ENCODE measurements at places on chromosomes 16 and 17.

DNA sequence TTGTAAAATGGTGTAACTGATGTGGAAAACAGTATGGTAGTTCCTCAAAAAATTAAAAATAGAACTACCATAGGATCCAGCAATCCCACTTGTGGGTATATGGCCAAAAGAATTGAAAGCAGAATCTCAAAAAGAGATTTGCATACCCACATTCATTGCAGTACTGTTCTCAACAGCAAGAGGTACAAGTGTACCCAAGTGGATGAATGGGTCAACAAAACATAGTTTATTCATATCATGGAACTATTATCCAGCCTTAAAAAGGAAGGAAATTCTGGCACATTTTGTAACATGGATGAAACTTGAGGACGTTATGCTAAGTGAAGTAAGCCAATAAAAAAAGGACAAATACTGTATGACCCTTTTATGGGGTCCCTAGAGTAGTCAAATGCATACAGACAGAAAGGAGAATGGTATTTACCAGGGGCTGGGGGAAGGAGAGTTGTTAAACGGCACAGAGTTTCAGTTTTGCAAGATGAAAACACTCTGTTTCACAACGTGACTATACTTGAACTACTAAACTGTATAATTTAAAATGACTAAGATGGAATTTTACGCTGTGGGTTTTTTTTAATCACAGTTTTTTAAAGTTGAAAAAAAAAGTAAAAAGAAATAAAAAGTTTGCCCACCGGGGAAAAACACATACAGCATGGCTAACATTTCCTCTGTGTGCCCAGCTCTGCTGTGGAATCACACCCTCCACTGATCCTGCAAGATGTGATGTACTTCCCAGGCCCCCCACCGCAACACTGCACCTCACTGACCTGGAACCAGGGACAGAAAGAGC is 6.1 kb downstream of the TVP23A start:
- DNase-seq = no peak

DNA sequence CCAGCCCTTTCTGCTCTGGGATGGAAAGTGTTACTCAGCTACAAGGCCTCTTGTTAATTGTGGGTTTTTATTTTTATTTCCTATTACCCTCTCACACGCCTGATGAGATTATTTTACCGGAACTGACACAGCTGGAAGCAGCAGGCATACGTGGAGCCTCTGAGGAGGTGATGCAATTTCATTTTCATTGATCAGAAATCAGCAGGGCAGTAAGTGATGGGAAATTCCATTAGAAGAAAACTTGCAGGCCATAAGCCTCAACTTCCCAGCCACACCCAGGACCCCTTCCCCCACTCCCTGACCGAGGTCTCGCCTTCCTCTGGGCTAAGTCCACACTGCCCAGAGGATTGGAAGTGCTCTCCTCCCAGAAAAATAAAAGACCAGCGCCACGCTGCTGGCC is 69.7 kb downstream of the ZFHX3 start:
- DNase-seq = no peak

DNA sequence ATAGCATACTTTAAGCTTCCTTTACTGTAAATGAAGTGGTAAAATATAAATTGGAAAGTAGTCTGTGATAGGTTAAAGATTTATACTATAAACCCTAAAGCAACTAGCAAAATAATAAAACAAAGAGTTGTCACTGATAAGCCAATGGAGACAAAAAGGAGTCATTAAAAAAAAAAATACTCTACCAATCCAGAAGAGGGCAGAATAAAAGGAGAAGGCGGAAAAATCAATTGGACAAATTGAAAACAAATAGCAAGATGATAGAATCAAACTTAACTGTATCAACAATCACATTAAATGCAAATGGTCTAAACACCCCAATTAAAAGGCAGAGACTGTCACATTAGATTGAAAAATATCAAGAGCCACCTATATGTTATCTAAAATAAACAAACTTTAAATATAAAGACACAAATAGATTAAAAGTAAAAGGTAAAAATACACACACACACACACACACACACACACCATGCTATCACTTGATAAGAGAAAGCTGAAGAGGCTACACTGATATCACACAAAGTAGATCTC is 71.8 kb downstream of the CACNG1 start:
- no peak for DNase-seq

DNA sequence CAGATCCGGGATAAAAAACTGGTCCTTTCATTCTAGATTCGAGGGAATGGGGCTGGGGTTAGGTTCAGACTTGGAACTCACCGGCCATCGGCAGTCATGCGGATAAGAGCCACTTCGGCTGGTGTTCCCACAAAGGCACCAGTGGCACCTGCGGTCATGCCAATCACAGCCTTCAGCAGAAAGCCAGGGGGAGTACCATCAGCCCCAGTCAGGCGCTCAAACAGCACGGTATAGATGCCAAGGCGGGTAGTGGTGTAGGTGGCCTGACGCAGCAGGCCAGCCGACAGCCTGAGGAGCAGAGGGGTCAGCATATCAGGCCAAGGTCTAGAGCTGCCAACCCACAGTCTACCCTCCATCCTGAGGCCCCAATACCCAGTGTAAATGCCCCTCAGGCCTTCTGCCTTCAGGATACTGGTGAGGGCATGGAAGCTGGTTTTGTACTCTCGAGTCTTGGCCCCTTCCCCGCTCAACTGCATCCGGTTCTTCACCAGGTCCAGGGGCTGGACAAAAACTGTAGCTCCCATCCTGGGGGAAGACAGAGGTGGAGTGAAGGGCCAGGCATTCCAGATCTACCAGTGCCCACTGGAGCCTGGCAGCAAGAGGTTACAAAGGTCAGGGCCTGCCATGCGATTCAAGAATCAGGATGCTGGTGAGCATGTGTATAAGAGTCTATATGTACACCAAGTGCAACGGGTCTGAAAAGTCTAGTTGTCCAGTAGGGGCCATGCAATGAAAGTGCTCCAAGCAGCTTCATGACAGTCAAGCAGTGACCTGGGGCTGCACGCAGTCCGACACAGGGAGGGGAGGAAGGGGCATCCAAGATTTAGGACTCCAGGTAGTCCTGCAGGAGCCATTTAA is 929 bp downstream of the SLC25A11 start:
- DNase-seq = no peak

GRCh38 chr16:51755039-51755501 is 604.0 kb upstream of the SALL1 start:
- no peak for DNase-seq

DNA sequence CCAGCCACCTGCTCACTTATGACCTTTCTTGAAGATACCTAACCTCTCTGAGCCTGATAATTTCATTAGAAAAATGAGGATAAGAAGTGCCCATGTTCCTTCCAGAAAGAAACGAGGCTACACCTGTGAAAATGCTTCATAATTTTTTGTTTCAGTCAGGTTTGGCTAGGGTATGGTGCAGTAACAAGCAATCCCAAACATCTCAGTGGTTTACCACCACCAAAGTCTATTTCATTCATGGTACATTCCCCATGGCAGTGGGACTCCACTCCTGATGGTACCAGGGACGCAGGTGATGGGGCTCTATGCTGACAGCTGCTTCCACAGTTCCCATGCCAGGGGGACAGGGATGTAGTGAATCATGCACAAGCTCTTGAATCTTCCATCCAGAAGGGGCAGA is 147.6 kb upstream of the CES5A start:
- DNase-seq = no peak

GRCh38 chr17:72931635-72932034 is 160.9 kb downstream of the SLC39A11 start:
- no peak for DNase-seq

- DNase-seq = no peak
These were observed 80.3 kb downstream of the PARN start for GRCh38 chr16:14549789-14550153.

DNA sequence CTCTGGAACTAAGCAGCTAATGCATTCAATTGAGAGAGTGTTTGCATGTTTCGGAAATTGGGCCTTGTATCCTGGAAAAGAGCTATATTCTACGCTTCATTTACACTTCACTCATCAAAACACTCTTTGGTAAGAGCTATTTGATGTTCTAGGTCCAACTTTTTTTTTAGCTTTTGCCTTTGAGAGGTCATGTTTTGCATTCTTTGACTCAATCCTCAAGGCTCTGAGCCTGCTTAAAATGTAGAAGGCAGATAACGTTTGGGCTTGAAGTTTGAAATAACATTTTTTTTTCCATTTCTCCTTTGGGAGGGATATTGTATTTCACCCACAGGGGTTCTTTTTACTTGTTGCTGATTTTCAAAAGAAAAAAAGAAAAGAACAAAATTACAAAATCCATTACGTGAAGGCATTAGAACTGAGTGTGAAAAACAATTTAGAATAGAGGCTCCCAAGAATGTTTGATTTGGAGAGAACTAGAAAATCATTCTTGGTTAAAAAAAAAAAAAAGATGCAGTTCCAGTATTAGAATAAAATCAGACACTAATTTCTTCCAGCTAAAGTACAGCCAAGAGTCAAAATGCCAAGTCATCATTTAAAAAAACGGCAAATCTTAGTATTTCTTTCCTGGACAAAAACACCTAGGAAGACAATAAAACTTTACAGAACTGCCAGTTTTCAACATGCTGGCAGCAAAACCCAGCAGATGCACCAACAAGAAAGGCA is 268.5 kb downstream of the GRIN2A start:
- DNase-seq = no peak

DNA sequence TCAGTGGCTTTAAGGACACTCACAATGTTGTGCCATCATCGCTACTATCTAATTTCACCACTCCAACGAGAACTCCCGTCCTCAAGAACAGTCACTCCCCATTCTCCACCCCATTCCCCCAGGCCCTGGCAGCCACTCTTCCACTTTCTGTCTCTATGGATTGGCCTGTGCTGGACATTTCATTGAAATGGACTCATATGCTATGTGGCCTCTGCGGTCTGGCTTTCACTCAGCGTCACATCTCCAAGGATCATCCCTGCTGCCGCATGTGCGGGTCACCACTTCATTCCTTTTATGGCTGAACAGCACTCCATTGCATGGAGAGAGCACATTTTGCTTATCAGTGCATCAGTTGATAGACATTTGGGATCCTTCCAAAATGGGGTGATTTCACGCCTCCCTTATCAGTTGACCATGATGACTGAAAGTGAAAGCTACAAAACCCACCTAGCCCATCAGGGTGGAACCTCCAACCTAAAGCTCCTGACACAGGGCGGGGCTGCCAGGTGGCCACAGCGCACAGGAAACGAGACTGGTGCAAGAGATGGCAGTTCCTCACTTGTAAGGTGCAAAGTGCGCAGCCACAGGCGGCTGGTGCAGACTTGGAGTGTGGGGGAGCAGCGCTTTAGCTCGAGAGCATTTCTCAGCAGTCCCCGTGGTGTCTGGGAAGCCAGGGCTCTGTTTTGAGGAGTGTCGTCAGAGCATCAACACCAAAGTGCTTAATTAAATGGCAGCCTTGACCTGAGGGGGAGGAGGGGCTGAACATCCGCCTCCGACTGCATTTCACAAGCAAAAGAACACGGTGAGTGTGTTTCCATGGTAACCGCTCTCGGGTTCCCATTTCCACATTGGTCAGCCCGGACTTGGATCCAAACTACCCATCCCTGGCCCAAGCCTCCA is 23.8 kb downstream of the COTL1 start:
- peak; percentile 64 for DNase-seq

GRCh38 chr17:50536683-50537646 is 4.4 kb downstream of the EPN3 start:
- no peak for DNase-seq

GRCh38 chr17:76527430-76528111 is 9.9 kb downstream of the CYGB start:
- DNase-seq = no peak

DNA sequence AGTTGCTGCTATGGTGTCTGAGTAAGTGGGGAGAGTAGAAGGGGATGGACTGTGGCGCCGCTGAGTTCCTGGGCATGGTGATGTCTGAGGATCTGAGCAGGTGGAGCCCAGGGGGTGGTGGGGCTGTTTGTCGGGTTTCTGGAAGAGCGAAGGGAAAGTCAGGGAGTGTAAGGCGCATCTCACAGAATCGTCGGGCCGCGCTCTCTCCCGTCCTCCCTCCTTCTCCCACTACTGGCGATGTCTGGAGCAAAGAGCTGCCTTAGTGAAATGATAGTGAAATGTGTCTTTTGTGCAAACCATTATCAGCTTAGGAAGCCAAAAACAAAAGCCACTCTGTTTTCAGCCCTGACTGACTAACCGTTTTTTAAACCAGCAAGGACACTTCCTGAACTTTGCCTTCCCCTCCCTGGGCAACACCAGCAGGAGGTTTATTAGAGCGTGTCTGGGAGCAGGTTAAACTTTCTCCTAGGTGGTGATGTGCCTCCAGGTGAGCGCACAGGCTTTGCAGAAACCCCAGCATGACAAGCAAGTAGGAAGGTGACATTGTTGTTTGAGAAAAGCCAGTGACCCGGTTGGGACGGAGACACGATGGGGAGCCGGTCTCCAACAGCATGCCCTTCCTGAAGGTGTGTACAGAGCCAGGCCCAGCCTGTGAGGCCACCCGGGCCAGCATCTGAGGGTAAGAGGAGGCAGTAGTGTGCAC is 49.1 kb downstream of the RAB11FIP3 start:
- DNase-seq = no peak

DNA sequence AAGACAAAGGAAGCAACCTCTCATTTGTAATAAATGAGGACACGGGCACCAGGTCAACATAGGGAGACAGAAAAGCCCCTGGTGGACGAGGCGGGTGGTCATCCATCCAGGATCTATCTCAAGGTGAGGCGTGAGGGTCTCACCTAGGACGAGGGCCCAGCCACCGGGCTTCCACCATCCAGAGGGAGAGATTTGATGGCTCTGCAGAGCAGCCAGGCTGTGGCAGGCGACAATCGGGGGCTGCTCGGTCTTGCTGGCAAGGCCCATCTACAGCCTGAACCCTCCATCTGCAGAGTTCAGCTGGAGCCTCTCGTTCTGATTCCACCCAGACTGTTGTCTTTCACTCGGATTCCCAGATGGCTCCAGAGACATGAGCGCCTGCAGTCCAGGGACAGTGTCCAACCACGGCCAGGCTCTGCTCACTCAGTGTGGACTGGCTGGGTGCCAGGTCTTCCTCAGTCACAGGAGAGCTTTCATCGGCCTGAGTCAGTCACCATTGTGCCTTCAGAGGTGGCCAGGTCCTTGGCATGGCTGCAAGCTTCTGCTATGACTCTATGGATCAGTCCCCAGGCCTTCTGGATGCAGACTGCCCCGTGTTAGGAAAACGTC is 5.9 kb downstream of the LITAFD start:
- DNase-seq = no peak

DNA sequence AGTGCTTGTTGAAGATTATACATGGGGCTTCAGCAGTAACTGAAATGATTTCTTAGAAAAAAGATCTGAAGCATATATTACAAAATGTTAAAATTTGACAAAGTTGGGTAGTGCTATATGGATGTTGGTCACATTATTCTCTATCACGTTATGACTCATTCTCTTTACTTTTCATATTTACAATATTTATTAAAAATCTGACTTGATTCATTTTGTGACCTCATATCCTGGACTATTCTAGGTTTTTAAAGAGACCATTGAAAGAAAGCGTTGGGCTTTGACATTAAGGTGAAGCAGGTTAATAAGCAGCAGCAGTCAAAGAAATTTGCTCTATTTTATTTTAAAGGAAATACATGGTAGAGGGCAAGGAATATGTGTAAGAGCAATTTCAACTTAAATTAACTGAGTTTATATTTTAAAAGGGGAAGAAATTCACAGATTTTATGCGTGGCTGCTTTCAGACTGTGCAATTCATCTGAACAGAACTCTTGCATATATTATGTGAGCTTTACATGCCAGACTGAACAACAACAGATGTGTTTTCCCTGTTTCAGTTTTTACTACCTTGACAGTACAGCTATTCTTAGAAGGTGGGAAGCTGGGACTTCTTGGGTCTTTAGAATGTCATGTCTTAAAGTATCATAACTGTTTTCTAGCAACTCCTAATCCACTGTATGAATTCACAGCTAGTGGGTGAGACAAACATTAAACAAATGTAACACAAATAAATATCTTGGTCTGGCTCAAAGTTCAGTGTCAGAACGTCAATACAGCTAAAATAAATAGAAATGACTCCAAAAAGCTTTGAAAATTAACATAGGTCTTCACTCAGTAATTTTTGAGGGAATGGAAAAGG is 10.4 kb upstream of the FAM20A start:
- no peak for DNase-seq
